Tibial nerve (tissue), 4 donors: ENCODE measurements at places on chromosomes 5 and 9. TPM values are rescaled to one million over a fixed set of nuclear protein-coding genes. Genes with fewer than 3 reads are reported as not detected.

The PCDHGB3 gene
- 9.4 TPM for total RNA-seq

The ADRB2 gene
- total RNA-seq: 7.2 TPM

The DNAJB5 gene
- 11.2 TPM for total RNA-seq

The ACTBL2 gene
- not detected for total RNA-seq

The PDCD1LG2 gene
- total RNA-seq: 0.44 TPM

The BNC2 gene
- 89.6 TPM for total RNA-seq

The NCBP1 gene
- 38.4 TPM for total RNA-seq

The CSNK1A1 gene
- total RNA-seq: 146 TPM

The UBAC1 gene
- total RNA-seq: 61.4 TPM

The KCNV2 gene
- total RNA-seq: not detected

The TAF11L14 gene
- total RNA-seq: not detected

The DELE1 gene
- 79.8 TPM for total RNA-seq

The SPACA9 gene
- 5.9 TPM for total RNA-seq
